Inflammatory macrophage (primary cell): ENCODE measurements at places on chromosomes 12 and 14.

DNA sequence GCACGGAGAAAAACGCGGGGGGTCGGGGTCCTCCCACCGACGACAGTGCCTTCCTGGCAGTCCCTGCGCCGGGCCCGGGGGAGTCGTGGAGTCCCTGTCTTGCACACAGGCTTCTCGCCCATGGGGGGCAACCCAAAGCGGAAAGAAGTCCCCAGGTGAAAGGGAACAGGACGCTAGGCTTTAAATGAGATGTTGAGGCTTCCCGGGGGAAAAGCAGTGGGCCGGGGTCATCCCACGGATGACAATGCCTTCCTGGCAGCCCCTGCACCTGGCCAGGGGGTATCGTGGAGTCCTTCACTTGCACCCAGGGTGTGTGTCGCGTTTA, 162.9 kb upstream of the ALG10B start:
- no peak for DNase-seq

DNA sequence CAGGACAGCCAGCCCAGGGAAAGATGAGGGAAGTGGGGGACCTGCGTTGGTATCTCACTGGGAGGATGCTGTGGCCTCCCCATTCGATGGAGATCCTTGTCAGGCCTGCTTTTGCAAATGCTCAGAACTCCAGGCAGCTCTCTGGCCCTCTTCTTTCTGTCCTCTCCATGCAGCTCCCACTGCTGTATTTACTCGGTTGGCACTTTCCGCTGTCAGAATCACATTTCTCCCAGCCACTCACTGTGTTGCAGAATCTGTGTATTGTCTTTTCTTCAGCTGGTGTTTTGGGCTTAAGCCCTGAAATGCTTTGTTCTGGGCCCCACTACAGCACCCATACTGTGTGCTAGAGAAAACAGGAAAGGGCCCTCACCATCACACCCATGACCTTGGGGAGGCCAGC, 401.1 kb downstream of the RGS6 start:
- DNase-seq = no peak

DNA sequence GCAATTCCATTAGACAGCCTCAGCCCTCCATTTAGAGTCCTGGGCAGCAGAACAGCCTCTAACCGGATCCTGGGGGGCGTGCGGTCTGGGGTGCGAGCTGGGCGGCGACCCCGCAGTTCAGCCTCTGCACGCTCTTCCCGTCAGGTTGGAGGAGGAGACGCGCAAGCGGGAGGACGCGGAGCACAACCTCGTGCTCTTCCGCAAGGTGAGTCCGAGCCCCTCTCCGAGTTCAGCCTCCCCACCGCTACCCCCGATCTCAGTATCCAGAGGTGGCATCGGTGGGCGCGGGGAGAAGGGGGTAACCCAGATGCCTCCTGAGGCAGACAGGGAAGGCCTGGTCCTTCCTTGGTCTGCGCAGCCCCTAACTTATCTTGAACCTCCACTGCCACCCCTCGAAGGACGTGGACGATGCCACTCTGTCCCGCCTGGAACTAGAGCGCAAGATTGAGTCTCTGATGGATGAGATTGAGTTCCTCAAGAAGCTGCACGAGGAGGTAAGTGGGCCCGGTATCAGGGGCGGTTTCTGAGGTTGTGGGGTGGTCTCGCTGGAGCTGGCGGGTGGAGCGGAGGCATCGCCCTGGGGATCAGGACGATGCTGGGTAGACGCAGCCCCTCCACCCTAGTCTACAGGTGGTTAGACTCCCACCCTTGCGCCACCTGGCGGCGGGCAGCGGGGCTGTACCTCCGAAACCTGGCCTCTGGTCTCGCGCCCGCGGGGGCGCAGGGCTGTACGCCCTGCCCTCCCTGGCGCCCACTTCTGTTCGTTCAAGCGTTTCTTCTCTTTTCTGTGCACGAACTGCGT, 1.3 kb downstream of the PRPH start:
- DNase-seq = peak; percentile 30

DNA sequence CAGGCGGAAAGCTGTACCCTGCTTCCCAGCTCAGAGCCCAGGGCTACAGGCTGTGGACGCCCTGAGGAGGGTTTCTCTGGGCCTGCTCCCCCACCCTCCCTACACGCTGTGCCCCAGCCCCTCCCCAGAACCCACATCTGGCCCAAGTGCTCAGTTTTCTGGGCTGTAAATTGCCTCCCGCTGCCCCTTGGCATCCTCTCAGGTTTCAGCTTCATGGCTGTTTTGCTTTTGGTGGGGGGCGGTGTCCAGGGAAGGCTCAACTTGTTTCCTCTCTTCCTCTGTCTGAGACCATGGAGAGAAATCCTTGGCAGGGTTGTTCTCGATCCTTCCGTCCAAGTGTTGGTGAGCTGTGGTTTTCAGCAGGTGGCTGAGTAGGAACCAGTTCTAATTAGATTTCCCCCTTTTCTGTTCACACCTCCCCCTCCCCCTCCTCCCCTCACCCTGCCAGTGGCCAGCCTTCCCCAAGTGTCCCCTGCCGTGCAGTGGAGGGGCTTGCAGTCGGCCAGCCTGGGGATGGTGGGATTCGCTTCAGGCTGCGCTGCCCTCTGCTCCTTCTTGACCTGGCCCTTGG, 61.8 kb downstream of the TSPAN9 start:
- DNase-seq = no peak

- DNase-seq = no peak
Observed at GRCh38 chr14:66001356-66001755, 484.8 kb upstream of the CCDC196 start.

DNA sequence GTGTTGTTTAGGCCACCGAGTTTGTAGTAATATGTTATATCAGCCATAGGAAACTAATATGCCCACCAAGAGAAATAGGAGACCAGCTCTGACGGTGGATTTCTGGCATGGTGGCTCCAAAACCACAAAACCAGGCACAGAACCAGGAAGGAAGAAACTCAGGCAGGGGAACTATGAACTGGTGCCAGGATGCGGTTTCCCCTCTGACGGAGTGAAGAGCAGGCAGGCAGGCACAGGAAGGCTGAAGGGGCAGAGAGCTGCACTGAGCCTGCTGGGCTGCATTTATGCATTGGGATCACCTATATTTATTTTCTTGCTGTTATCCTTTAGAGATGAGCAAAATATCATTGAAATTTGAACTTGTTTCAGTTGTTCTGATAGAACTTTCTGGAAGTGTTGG, 479.4 kb downstream of the VRK1 start:
- no peak for DNase-seq
